Stimulated activated CD4-positive, alpha-beta T cell treated with anti-CD3 and anti-CD28 coated beads, Interleukin-12 subunit alpha, Interleukin-12 subunit beta, amount 100 ng/mL, for 48 hours (primary cell): ENCODE measurements at places on chromosomes 1 and 21.

DNA sequence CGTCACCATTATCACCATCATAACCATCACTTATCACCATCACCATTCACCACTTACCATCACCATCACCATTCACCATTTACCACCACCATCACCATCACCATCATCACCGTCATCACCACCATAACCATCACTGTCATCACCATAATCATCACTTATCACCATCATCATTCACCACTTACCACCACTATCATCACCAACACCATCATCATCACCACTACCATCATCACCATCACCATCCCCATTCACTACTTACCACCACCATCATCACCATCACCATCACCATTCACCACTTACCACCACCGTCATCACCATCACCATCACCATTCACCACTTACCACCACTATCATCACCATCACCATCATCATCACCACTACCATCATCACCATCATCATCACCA, 151.8 kb downstream of the CAMTA1 start:
- DNase-seq = no peak

- DNase-seq = peak; percentile 3
These were observed 63.7 kb downstream of the EDARADD start for GRCh38 chr1:236457775-236458174.

DNA sequence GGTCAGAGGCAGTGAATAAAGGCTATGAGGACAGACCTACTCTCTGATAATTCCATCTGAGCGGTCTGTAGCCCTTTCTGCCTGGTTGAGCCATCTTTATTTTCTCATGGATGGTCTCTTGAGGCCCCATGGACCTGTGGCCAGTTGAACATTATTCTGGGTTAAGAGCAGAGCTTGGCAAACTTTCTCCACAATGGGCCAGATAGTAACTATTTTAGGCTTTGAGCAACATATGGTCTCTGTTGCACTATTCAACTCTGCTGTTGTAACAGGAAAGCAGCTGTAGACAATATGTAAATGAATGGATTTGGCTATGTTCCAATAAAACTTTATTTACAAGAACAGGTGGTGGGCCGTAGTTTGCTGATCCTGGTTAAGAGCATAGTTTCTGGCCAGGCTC, 62.7 kb downstream of the KAZN start:
- DNase-seq = no peak

- no peak for DNase-seq
These were observed 85.2 kb downstream of the GPR88 start for GRCh38 chr1:100622966-100623762.

GRCh38 chr1:234315091-234315541, 58.1 kb upstream of the COA6 start:
- DNase-seq = no peak

- no peak for DNase-seq
These were observed 1.1 kb upstream of the CYB561D1 start for GRCh38 chr1:109492779-109493178.

GRCh38 chr21:42651515-42652401, 1.7 kb upstream of the PDE9A start:
- no peak for DNase-seq
